Osteoblast (primary cell): ENCODE measurements at places on chromosomes 3 and 15.
A peak's percentile ranks its signal among the peaks of the same experiment; 100 is the strongest.

DNA sequence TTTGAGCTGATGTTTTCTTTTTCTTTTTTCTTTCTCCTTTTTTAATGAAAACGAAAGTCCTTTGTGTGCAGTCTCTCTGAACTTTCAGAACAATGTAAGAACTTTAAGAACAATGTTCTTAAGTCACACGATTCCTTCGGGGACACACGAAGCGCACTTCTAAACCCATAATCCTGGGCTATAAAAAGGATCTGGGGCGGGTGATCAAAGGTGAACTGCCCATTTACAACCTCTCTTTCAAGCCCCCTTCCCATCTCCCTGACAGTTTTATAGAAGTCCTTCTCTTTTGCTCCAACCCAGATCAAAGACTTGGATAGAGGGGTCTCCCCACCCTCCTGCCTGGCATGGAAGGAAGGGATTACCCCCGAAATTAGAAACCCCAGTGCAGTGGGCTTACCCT, 126.8 kb downstream of the BDH1 start:
- no peak for DNase-seq

GRCh38 chr15:83282776-83283137, 1.7 kb downstream of the BNC1 start:
- peak; percentile 88 for DNase-seq

- DNase-seq: no peak
Measured at GRCh38 chr3:195557322-195557721, 14.2 kb upstream of the PPP1R2 start.

- DNase-seq: no peak
Measured at GRCh38 chr3:45240292-45240691, 14.2 kb upstream of the TMEM158 start.

DNA sequence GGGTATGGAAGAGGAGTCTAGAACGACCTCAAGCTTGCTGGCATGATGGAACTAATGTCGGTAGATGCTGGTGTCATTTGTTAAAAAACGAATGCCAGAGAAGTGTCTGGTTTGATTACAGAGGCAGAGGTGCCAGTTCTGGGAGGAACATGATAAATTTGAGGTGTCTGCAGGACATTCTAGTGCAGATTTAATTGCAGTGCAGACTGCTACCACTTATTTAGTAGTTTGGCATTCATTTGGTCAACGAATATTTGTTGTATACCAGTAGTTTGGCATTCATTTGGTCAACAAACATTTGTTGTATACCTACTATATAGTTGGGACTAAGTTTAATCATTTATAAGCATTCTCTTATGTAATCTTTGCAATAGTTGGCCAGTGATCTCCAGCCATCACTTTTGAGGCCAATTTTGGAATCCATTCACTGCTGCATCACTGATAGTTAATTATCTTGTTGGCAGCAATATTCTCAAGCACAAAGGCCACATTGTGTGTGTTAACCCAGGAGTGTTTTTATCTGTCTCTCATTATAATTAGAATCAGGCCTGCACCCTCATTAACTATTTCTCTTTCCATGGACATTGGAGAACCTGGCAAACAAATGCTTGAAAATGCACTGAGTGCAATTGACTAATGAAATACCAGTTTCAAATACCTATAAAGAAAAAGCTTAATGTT, 19.5 kb upstream of the TGFBR2 start:
- no peak for DNase-seq

DNA sequence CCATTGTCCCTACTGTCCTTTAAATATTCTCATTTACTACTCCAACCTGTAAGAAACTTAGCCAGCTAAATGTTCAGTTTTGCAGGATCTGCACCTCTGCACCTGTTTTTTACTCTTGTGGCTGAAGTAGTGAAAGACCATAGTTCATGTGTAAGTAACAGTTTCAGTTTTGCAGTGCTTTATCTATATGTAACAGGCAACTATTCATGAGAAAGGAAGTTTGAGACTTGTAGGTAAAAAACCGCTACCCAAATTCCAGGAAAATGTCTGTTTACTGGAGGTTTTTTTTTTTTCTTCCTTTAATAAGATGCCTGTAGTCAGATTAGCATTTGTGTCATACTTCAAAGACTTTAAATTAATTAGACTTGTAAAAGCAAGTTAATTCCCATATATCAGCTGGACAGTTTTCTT, 25.4 kb upstream of the MBNL1 start:
- no peak for DNase-seq

DNA sequence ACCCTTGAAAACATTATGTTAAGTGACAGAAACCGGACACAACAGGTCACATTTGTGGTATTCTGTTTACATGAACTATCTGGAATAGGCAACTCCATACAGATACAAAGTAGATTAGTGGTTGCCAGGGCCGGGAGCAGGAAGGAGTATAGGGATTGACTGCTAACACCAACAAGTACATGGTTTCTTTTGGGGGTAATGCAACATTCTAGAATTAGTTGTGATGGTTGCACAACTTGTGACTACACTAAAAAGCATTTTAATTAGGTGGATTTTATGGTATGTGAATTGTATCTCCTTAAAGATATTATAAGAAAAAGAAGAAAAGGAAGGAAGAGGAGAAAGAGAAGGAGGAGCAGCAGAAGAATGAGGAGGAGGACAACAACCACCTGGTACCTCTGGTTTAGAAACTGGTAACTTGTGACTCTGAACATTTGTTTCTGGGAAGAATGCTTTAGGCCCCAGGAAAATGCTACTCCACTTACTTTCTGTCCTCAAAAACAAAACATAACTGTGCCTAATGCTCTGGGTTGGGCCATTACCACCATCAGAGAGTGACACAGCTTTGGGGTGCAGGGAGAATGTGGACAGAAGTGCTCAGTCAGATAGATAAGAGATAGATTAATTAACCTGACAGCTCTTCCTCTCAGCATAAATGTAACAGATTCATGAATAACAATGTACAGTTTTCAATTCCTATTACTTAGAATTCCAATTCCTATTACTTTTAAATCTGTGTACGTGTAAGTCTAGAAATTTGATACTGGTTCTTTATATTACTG, 20.3 kb downstream of the SETMAR start:
- no peak for DNase-seq

DNA sequence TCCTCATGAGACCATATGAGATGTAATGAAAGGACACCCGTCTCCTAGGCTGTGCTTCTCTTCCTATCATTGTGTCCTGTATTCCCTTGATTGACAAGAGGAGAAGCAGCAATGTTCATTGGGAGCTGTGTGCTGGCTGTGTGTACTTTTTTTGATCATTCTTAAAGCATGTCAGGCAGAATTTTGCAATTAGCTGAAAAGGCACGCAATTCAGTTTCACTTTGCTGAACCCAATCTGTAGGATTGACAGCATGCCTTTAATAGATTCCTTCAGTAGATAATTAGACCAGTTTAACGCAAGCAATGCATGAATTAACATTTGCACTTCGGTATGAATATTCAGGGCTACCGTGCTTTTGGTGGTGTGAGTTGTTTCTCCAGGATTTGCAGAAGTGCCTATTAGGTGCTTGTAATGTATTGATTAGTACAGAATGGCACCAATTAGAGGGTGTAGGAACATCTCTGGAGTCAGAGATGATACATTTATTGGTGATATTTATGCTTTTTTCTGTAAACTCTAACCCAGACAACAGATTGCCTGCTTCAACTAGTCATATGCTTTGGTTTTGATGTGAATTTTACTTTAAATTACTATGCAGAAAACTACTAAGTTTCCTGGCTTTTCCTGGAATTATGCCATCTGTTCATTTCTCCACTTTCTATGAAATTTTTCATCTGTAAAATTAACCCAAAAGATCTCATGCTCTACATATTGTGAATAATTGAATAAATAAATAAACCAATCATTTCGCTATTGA, 114.3 kb downstream of the NSUN3 start:
- no peak for DNase-seq

GRCh38 chr3:45232521-45232920, 6.4 kb upstream of the TMEM158 start:
- no peak for DNase-seq

DNA sequence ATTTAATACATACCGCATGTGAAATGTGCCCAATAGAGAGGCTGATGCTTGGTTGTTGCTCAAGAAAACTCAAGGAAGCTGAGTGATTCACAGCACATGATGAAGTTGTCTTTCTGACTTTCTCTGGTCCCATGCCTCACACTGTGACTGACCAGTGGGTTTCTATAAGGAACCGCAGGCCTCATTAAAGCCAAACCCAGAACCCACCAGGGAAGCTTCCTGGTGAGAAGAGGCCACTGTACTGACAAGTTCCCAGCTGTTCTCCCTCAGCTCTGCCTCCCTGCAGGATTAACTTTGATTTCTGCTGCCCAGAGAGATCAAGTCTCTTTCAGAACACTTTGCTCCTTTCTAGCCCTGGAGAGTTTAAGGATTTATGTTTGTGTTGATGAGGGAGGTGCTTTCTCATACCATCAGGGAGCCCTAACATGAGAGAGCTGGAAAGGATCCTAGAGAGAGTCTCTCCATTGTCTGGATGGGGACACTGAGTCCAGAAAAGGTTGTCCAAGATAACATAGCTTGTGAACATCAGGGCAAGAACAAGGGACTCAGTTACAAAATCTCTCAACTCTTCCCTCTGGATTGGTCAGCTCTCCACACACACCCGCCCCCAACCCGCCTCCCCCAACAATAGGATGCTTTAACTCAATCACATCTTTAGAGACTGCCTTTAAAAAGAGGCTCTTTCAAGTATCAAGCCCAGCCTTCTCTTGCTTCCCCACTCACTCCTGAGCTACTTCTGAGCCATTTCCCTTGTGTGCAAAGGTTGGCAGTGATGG, 303.2 kb upstream of the TLE3 start:
- DNase-seq: no peak

GRCh38 chr15:28182731-28183130, 83.6 kb upstream of the OCA2 start:
- no peak for DNase-seq

- DNase-seq: no peak
Measured at GRCh38 chr3:165159760-165160421, 36.3 kb downstream of the SLITRK3 start.

DNA sequence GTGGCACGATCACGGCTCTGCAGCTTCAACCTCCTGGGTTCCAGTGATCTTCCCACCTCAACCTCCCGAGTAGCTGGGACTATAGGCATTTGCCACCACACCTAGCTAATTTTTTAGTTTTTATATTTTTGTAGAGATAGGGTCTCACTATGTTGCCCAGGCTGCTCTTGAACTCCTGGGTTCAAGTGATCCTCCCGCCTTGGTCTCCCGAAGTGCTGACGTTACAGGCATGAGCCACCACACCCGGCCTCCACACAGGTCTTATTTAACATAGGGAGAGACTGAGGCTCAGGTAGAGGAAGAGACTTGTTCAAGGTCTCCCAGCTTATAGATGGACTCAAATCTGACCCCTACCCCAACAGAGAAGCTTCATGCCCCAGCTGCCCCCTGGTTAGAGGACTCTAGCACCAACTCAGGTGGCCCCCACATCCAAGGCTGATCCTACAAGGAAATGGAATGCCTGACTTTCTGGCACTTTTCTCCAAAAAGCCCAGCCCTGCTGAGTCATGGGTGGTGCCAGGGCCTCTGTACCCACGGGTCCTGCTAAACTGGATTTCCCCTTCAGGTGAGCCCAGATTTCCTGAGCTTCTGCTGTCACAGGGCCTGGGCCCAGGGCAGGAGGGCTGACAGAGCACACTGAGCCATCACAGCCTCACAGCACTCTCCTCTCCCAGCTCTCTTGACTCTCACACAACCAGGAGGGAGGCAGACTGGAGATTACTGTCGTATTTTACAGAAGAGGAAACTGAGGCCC, 5.6 kb downstream of the TMEM40 start:
- DNase-seq: peak; percentile 66

DNA sequence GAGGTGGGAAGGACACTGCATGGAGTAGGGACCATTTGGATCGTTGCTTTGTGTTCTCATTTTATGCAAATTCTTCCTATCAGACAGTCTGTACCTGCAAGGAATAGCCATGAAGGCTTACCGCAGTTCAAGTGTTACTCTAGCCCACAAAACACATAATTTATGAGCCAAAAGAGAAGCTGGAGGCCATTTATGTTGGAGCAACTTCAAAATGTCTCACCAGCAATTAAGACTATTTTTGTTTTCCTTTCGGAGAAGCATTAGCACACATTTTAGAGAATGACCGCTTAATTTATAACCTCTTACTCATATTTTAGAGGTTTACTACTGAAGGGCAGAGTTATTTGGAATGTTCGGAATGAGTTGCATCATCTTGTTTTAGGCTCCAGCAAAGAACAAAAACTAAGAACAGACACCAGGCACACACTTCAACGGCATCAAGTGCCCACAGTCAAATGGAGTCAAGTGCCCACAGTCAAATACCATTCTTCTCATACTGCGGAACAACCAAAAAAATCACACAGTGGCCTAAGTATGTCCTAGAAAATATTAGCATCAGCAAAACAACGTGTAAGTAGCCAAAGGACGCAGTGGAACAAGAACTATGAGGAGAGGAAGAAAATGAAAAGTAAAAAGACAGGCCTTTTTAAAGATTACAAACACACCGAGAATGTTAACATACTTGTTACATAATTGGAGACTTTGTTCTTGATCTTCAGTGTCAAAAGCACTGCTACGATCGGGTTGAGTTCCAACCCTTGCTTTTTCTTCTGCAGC, 17.5 kb upstream of the GOLGA8J start:
- peak; percentile 91 for DNase-seq

- DNase-seq: peak; percentile 46
Measured at GRCh38 chr3:81743096-81744025, 18.1 kb downstream of the GBE1 start.

- DNase-seq: no peak
Measured at GRCh38 chr3:15782429-15782828, 15.3 kb downstream of the ANKRD28 start.

- no peak for DNase-seq
Measured at GRCh38 chr3:25564075-25564474, 100.6 kb downstream of the TOP2B start.

DNA sequence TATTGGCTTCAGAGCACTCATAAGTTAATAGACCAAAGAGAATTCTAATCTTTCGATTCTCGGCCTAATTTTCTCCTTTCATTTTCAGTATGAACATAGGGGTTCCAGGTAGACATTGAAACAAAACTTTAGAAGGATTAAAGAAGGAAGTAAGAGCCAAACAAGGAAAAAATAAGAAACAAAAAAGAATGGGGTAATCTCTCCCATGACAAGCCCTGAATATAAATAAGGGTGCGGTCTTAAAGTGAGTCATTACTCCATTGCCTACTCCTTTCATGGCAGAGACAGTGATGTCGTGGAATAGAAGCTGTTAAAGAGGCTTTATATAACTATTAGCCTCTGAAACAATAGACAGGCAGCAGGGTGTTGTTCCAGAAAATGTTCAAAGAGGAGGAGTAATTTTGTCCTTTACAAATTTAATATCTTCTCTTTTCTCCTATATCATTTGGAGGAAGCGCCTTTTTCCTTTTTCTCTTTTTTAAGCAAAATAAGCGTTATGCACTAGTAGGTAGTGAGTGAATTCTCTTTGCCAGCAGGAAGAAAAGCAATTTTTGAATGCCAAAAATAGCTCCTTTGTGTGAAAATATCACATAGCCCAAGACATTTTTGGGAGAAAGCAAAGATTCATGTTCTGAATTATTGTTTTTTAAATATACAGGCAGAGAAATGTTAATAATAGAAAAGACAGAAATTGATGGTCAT, 607.9 kb upstream of the KCNMB2 start:
- DNase-seq: no peak

- DNase-seq: no peak
Measured at GRCh38 chr3:111802163-111802625, 56.9 kb upstream of the PHLDB2 start.
